CD4-positive, alpha-beta T cell treated with Interleukin-4 for 4 hours (primary cell): ENCODE measurements at places on chromosomes 7 and 10.

- DNase-seq, result no peak
Observed at GRCh38 chr10:130638991-130639390, 502.8 kb downstream of the GLRX3 start.

GRCh38 chr7:158414486-158414961 is 173.1 kb downstream of the PTPRN2 start:
- no peak for DNase-seq

- no peak for DNase-seq
Observed at GRCh38 chr10:35299016-35299415, 37.3 kb upstream of the CCNY start.

GRCh38 chr7:14478834-14479510 is 423.6 kb downstream of the DGKB start:
- DNase-seq, result no peak

GRCh38 chr7:130560972-130561371 is 69.1 kb downstream of the MEST start:
- DNase-seq, result no peak

DNA sequence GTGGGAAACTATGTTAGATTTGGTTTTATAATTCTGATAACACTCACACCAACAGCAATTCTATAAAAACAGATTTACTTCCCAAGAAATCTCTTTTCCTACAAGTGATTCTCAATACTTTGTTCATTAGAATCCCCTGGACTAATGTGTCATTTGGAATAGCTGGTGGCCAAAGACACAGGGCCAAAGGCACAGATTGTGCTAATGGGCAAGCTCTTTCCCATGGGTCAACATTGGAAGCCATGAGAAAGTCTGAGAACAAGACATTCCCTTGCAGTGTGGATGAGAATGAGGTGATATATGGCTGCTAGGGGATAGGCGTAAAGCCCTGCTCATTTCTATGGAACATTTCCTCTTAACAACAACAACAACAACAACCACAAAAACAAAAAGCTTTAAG is 153.8 kb downstream of the AMPH start:
- DNase-seq, result no peak

- no peak for DNase-seq
Observed at GRCh38 chr10:23157691-23158369, 34.3 kb upstream of the PTF1A start.

- DNase-seq, result no peak
Observed at GRCh38 chr7:47741984-47742383, 160.1 kb upstream of the TNS3 start.

DNA sequence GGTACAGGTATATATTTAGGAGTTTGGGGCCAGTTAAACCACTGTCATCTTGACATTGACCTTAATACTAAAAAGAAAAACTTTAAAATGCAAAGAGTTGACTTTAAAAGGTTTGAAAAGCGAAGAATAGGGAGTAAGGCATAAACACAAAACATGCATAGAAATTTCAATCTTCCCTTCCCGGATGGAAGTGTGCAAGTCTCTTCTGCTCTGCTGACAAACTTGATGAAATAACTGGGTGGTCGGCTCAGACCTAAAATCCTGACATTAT is 3.4 kb upstream of the SPAG6 start:
- no peak for DNase-seq

DNA sequence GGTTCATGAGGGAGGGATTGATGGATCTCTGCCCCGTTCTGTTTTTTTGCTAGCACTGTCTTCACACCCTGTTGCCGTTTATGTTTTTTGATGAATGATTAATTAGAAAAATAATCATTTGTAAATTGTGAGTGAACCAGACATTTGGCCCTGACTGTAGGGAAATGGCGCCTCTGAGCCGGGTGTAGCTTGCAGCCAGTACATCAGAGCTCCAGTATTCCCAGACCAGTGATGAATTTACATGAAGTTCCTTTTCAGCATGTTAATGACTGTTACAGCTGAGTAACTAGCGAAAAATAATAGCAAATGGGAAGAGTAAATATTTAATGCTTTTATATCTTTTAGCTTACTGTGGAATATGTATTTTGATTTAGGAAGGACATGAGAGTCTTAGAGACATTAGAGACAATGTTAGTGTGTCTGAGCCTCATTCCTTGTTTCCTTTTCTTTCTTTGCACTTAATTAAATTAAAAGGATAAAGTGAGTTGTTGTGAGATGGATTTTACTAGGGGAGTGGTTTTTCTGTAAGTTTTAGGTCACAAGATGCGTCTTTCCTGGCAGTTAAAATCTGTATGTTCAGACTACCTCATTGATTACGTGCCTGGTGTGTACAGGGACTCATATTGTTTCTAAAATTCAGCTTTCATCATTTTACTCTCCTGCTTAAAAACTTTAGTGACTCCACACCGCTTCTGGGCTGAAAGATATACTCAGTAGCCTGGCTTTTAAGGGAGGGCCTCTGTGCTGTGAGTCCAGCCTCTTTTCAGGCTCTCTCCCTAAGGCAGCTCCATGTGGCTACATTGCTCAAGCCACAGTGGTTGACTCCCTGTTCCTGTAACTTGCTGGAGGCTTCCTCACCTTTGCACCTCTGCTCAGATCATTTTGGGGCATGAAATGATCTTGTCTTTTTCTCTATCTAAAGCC is 86.4 kb downstream of the AUTS2 start:
- no peak for DNase-seq

- DNase-seq, result no peak
Observed at GRCh38 chr10:60138026-60138425, 231.7 kb upstream of the CCDC6 start.
